ENCODE measurements at places on chromosomes 13 and 19.

GRCh38 chr19:10690341-10690781, 10.9 kb upstream of the QTRT1 start:
- DNase-seq, result no peak

DNA sequence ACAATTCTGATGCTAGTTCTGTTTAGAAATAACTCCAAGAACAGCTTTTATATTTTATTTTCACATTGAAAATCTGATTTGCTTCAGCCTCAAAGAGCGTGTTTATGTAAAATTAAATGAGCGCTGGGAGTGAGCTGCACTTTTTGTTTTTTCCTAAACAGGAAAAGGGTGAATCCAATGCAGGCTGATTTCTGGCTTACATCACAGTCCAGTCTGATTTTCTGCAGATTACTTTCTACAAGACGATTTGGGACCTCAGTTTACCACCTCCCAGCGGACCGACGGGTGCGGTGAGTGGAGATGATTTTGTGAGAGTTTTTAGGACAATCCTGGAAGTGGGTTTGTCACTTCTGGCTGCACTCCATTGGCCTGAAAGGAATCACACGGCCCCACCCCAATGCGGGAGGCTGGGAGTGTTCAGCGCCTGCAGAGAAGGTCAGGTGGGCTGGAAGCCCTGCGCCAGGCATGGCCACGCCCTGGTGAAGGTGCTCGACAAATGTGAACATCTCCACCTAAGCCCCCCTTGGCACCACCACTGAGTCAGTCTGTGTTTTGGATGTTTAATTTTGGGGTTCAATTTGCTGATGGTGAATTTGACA, 90.1 kb downstream of the ANKRD10 start:
- no peak for DNase-seq

DNA sequence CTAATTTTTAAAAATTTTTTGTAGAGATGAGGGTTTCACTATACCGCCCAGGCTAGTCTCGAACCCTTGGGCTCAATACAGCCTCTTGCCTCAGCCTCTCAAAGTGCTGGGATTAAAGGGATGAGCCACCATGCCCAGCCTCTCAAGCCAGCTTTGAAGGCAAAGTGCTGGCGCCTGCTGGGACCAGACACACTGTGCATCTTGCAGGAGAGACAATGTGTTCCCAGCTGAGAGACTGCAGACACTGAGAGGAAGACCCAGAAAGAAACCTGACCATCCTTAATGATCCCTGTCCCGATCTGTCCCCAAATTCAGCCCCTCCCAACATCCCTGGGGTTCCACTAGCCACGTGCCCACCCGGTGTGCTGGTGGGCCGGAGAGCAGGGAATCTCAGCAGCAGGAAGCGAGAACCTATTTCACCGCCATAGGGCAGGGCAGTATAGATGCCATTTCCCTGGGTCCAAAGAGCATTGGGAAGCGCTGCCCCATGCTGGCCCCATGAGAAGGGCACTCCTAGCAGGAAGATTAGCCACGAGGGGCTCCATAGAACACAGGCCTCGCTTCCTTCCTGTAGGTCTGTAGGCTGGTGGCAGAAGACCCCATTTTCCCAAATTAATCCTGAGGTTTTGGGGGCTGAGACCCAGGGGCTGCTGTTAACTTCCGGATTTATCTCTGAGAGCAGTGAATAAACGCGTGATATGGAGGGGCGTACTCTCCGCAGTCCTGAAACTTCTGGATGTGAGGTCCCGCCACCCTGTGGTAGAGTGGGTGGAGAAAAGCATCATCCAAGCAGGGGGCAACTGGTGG, 968 bp downstream of the RAVER1 start:
- no peak for DNase-seq

DNA sequence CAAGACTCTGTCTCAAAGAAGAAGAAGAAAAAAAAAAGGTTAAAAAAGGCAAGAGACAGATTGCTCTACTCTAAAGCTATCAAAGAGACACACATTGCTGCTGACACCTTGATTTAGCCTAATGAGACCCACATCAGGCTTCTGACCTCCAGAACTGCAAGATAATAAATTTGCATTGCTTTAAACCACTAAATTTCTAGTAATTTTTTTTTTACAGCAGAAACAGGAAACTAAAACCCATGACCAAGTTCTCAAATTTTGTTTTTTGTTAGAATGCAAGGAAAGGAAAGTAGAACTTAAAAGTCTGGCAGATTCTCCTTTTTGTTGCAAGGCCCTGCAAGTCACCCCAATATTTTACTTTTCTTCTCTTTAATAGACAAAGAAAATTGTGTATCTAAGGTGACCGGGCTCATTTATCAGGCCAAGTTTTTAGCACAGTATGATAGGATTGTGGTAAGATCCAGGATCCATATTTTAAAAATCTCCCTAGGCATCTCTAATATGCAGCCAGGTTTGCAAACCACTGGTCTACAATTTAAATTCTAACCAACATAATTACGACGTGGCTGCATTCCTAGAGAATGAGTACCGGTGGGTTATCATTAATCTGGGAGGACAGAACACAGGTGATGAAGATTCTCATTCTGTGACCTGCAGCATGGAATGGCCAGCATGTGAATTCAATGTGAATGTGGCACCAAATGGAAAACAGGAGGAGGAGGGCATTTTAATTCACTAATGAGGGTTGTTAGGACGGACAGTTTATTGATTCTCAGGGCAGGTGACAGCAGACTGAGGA, 56.7 kb upstream of the MED4 start:
- DNase-seq, result no peak

DNA sequence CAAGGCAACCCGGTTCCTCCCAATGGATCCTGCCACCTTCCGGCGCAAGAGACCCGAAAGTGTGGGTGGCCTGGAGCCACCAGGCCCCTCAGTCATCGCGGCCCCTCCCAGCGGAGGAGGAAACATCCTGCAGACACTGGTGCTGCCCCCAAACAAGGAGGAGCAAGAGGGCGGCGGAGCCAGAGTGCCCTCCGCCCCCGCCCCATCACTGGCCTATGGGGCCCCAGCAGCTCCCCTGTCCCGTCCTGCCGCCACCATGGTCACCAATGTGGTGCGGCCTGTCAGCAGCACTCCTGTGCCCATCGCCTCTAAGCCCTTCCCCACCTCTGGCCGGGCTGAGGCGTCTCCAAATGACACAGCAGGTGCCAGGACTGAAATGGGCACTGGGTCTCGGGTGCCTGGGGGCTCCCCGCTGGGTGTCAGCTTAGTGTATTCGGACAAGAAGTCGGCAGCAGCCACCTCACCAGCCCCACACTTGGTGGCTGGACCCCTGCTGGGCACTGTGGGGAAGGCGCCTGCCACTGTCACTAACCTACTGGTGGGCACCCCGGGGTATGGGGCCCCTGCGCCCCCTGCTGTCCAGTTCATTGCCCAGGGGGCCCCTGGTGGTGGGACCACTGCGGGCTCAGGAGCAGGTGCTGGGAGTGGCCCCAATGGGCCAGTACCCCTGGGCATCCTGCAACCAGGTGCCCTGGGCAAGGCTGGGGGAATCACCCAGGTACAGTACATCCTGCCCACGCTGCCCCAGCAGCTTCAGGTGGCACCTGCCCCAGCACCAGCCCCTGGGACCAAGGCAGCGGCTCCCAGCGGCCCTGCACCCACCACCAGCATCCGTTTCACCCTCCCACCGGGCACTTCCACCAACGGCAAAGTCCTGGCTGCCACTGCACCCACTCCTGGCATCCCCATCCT, 11.2 kb upstream of the PRR19 start:
- DNase-seq, result no peak

- no peak for DNase-seq
Observed at GRCh38 chr13:85729296-85729695, 69.9 kb downstream of the SLITRK6 start.

GRCh38 chr19:15218501-15218900, 13.7 kb downstream of the EPHX3 start:
- DNase-seq, result no peak

- DNase-seq, result no peak
Observed at GRCh38 chr19:2549701-2550191, 73.8 kb downstream of the GADD45B start.

GRCh38 chr19:6519289-6519688, 11.5 kb upstream of the TNFSF9 start:
- no peak for DNase-seq

- DNase-seq, result no peak
Observed at GRCh38 chr13:59166174-59166573, 997.6 kb downstream of the DIAPH3 start.

- peak; percentile 77 for DNase-seq
Observed at GRCh38 chr13:19586904-19587634, 25.7 kb upstream of the TPTE2 start.

DNA sequence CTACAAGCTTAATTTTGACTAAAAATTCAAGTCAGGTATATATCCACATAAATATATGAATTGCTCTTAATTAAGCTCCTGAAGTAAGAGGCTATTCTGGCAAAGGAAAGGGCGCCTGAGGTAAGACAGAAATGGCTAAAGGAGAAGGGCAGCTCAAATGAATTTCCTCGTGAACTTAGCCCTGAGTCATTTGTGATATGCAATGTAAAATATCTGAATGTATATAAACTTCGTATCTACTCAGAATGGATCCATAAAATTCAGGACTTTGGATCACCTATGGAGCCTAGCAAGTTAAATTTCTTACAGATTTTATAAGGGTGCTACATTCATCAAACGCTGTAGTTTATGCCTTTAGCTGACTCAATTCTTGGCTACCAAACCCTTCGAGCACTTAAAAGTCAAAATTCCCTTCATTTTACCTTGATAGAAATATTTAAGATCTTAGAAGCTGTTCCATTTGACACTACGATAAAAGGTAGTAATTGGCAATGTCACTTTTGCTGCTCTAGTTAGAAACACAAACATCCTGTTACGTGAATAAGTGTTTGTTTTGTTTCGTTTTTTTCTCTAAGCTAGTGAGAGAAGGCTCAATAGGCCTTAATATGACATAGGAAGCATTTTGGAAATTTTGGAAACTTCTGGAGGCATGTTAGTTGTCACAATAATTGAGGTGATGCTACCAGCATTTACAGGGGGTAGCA, 69.2 kb downstream of the DIAPH3 start:
- DNase-seq, result no peak

All from T-helper 2 cell treated with Interferon-gamma antibody and Interleukin-4, amounts not matched to agents 5 μg/mL and 100 μg/mL, for 36 hours (primary cell).